ENCODE measurements at places on chromosomes 7 and 10.
A peak's percentile ranks its signal among the peaks of the same experiment; 100 is the strongest.

DNA sequence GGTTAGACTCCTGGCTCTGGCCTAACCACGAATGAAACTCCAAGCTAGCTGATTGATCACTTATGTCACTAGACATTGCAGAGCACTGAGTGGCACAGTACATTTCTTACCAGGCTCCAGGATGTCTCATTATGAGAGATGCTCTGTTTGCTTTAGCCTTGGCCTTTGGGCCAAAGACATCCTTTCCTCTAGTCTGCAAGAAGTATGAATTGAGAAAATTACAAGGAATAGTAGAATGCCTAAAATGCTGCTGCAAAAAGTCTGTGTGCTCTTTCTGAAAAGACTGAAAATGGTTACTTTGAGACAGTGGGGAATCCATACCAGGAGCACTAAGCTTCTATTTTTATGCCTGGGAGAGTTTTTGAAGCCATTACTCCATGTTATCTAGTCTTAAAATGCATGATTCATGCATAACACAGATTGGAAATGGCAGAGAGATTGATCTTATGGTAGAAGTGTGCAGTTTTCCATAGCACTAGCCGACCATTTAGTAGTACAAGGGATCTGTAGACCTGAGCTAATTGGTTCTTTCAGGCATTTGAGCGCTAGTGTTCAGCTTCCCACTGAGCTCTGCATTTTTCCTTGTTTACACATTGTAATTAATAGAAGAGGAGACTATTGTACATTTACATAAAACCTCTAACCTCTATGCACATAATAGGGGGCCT is 303.8 kb downstream of the PRKG1 start:
- no peak for DNase-seq

GRCh38 chr10:26438534-26439341 is 597 bp downstream of the APBB1IP start:
- peak; percentile 70 for DNase-seq

DNA sequence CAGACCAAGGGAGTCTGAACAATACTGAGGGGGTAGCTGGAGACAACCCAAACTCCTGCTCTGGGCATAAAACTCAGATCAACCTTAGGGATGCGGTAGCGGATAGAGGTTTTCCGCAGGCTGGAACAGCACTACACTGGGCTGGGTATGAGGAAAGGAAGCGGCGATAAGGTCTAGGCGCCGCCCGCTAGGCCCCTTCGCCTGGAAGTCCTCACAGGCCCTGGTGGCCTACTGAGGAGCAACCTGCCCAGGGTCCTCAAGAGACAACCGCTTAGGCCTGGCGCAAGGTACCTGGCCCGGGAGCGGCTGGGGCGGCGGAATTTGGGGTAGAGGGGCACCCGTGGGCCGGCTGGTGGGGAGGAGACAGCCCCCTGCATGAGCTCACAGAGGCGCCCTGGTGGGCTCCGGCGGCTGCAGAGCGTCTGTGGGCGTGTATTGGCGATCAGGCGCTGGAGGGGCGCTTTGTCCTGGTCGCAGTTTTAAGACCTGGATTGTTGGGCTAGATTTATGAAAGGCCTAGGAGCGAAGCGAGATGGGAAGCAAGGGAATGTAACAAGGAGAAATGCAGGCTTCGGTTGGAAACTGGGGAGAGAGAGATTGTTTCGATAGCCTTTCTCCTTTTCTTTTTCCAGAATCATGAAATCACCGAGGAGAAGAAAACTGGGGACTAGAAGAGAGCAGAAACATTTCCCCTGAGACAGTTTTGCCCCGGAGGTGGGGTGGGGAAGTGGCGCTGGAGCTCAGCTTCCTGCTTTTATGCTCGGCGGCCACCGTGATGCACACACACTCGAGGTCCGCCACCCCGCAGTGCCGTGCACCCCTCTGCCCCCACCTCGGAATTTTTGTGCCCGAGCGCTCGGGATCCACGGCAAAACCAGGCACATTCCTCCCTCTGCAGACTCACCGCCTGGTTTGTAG is 2.4 kb upstream of the NKX2-3 start:
- DNase-seq: no peak

- DNase-seq: no peak
Observed at GRCh38 chr7:105880571-105881330, 4.4 kb upstream of the ATXN7L1 start.

GRCh38 chr7:10888861-10889260 is 84.8 kb upstream of the PHF14 start:
- DNase-seq: no peak

DNA sequence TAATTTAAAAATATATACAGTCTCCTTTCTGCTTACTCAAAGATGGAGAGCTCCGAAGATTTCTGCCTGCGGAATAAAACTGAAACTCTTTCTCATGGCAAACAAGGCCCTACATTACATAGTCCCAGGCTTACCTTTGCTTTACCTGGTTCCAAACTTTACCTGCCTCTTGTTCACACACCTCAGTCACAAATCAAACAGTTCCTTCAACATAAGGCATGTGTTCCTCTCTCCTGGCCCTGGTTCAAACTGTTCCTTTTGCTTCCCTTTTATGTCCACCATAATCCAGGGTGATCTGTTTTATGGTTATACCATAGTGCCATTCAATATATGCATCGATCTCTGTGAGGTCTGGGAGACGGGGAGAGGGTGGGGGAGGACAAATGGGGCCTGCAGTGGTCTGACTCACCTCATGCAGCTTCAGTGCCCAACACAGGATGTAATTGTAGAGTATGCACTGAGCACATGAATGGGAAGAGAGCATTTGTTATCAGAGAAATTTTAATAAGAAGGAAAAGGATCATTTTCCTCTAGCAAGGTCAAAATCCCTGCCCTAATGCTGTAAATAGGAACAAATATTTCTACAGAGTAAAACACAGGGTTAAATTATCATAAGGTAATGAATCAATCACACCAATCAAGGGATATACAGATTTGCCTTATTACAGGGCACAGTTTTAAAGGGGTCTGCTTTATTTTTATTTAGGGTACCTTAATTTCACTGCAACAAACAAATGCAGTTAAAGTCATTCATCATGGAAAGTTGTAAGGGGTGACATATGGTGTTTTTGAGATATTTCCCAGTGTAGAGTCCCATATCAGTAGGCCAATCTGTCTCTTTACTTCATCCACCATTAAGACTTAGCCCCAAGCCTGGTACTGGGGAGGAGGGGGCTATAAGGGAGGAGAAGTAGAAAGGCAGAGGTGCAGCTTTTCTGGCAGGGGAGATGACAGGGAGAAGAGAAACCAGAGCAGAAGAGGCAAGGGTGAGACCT is 88.8 kb upstream of the PDE1C start:
- DNase-seq: no peak

DNA sequence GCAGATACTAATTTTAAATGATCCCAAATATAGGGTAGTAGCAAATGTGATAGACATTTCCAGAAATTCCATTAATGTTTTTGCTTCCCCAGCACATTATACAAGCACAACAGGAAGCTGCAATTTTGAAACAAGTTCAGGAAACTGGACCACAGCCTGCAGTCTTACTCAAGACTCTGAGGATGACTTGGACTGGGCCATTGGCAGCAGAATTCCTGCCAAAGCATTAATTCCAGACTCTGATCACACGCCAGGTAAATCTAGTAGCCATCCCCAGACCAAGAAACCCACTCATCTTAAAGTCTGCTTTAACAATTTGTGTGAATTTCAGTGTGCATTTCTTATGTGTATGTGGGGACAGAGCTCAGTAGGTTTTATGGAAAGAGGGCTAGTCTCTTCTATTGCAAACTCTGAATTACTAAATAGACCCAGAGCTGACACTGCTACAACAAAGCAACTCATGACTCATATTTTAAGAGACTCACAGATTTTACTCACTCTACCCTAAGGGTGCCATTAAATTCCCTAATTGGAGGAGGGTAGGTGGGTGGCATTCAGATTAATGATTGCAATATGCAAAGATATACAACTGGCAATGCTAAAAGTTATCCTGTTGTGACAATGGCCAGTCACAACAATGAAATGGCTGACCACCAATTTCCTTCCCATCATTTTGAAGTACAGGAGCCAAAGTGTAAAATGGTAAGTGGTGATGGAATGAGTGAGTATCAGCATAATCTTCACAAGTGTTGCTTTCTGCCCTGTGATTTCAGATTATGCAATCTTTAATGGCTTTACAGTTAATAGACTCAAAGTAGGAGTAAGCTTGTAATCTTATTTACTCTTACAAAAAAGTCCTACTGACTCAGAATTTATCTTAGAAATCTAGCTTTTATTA is 317.6 kb upstream of the PLXDC2 start:
- DNase-seq: no peak

GRCh38 chr10:71687077-71687476 is 32.5 kb downstream of the C10orf105 start:
- no peak for DNase-seq

- no peak for DNase-seq
Observed at GRCh38 chr10:79248341-79249185, 98.7 kb upstream of the PPIF start.

DNA sequence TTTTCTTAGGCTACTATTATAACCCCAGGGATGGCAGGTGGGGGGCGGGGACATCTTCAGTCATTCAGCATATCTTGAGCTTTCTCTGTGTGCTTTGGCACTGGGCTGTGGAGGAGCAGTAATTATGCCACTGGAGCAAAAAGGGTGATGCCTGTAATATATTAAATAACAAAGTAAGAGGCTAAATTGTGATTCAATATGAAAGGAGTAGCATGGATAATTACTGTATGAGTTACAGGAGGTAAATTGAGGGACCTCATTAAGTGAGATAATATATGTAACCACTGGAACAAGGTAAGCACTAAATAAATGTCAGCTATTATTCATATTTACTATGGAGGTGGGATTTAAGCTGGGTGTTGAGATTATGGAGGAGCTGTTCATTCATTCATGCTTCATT is 3.3 kb upstream of the STN1 start:
- DNase-seq: no peak

DNA sequence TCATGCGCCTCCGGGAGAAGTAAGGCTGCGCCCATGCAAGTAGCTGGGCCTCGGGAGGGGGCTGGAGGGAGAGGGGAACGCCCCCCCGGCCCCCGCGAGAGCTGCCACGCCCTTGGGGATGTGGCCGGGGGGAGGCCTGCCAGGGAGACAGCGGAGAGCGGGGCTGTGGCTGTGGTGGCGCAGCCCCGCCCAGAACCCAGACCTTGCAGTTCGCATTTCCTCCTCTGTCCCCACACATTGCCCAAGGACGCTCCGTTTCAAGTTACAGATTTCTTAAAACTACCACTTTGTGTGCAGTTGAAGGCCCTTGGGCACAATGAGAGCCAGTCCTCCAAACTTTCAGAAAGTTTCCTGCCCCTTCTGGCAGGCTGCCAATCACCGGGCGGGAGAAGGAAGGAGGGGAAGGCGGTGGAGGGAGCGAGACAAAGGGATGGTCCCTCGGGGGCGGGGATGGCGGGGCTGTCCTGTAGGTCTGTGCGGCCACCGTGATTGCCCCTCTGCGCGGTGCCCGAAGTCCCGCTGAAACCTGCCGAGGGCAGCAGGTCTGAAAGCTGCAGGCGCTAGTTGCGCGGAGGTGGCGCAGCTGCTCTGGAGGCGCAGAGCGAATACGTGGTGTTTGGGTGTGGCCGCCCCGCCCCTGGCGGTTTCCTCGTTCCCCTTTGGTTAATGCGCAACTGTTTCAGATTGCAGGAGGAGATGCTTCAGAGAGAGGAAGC is 2.1 kb downstream of the VIM start:
- peak; percentile 82 for DNase-seq

DNA sequence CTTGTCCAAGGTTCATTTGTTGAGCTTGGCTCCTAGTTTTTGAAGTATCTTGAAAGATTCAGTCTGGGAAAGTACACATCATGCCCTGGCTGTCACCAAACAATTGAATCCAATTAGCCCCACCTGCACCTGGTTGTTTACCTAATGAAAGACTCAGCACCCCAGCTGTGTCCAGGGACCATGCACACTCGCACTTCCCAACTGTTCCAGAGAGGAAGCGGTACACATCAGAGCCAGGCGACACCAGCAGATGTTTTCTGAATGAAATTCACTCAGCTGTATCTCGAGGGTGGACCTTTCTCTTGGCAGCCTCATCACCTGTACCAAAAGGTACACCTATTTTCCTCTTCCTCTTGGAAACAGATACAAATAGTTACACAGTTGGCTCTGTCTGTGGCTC is 216.4 kb upstream of the LRGUK start:
- no peak for DNase-seq

DNA sequence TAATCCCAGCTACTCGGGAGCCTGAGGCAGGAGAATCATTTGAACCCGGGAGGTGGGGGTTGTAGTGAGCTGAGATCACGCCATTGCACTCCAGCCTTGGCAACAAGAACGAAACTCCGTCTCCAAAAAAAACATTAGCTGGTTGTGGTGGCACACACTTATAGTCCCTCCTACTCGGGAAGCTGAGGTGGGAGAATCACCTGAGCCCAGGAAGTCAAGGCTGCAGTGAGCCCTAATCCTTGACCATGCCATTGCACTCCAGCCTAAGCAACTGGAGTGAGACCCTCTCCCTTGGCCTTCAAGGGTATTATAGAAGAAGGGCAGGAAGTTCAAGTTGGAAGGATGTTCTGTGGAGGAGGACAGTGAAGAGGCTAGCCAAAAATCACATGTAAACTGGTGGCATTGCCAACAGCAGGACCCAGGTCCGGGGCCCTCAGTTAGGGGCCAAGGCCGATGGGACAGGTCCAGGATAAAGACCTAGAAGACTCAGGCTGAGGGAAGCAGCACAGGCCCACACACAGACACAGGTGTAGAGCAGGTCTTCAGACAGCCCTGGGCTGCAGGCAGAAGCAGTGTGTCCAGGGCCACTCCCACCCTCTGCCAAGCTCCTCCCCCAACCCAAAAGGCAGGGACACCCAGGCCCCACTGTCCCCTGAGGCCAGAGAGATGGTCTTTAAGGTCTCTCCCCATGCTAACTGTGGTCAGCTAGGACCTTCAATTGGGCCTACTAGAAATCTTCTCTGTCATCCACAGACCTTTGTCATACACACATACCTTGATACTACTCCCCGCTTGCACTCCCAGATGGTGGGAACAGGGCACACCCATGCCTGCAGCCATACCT is 8.4 kb upstream of the SAMD8 start:
- DNase-seq: no peak

- no peak for DNase-seq
Observed at GRCh38 chr7:118072893-118073674, 110.9 kb upstream of the LSM8 start.

GRCh38 chr7:83930262-83930661 is 264.3 kb downstream of the SEMA3A start:
- DNase-seq: no peak

GRCh38 chr10:3890602-3891352 is 105.8 kb upstream of the KLF6 start:
- no peak for DNase-seq
